ENCODE measurements at places on chromosomes 6 and 20.

GRCh38 chr20:30288346-30288745 lies 969.1 kb upstream of the DEFB115 start:
- DNase-seq = no peak

- DNase-seq = no peak
These were observed 111.6 kb downstream of the BFSP1 start for GRCh38 chr20:17419479-17420041.

GRCh38 chr6:27133281-27134227 lies 113.9 kb upstream of the PRSS16 start:
- DNase-seq = peak; percentile 85

DNA sequence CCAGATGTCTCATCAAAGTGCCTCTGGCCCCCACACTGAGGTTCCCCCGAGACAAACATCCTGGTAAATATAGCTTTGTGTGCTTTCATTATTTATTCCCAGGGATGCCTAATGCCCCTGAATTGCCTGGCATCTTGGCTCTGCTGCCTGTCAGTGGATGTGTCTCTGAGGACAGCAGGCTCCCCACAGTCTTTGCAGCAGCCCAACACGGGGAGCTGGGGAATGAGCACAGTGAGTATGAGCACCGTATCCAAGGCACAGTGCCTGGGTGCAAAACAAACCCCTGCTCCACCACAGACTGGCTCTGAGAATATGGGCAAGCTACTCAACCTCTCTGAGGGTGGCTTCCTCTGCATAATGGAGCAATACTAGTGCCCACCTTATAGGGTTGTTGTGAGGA lies 165.9 kb downstream of the PTPRT start:
- no peak for DNase-seq

All from activated naive CD8-positive, alpha-beta T cell treated with anti-CD3 and anti-CD28 coated beads, Interleukin-2, amount 10 ng/mL, durations not matched to agents 7 days and 5 days (primary cell).